NCI-H446 treated with DMSO at 0.1 percent for 48 hours (cell line): ENCODE measurements at places on chromosomes 11 and 22.

DNA sequence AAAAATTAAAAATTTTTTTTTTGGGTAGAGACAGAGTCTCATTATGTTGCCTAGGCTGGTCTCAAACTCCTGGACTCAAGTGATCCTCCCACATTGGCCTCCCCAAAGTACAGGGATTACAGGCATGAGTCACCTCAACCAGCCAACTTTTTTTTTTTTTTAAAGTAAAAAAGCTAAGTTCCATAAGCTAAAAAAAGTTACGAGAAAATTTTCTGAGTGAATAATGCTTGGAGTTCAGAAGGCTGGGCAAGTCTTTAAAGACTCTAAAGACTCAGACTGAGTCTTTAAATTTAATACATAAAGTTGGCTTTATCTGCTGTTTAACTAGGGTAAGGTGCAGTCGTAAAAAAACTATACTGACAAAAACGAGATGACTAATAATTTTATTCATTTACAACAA is 5.6 kb downstream of the DDX6 start:
- no peak for DNase-seq

DNA sequence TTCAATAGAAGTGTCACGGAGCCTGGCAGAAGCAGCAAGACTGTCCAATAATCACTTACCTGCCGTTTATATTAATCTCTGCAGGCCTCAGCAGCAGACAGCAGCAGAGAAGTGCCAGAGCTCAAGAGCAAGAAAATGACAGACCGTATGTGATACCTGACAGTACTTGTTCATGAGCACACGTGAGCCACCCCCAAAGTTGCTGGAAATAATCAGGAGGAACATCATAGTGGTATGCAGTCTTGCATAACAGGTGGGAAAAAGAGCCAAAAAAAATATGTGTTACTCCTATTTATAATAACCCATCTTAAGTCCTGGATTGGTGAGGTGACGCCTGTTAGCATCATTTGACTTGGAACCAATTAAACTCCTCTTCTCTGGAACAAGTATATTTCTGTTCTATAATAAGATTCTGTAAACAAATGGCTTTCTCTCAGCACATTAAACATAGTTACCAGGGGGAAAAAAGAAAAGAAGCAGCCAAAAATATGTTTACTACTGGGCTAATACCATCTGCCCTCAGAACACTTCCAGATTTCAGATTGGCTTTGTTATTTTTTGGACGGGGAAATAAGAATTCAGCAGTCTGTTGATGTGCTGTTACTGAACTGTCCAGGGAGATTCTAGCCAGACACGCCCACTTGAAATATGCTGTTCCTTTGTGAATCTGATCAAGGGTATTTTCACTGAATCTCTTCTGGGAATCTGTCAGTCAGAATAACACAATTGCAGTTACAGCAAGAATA is 7.9 kb upstream of the SLN start:
- peak; percentile 99 for DNase-seq

GRCh38 chr11:5476186-5476819 is 12.2 kb upstream of the OR52D1 start:
- no peak for DNase-seq

DNA sequence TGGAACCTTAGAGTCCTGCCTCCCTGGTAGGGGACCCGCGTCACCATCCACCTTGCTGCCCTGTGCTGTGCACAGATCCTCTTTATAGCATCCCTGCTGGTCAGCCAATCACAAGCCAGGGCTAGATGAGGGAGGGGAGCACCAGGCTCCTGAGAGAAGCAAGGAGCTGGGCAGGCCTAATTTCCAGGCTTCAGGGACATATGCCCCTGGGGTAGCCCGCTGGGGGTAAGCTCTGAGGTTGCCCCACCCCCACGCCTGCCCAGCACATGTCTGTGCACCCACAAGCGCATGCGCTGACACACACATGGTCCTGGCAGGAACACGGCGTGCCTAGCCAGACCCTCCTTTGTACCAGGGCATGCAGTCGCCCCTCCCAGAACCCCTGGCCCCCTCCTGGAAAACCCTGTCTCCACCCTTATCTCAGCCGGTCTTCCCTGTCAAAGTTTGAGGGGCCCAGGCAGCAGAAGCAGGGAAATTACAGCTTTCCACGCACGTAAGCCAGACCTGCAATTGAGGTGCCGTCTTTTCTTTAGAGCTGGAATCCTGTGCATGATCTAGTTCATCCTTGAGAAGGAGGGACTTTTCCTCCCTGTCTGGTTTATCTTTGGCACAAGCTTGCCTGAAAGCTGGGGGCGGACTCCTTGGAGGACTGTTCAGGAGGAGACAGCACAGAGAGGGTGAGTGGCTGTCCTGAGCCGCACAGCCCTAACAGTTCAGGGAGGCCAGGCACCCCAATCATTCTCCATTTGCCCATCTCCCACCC is 2.1 kb downstream of the SSTR3 start:
- no peak for DNase-seq

DNA sequence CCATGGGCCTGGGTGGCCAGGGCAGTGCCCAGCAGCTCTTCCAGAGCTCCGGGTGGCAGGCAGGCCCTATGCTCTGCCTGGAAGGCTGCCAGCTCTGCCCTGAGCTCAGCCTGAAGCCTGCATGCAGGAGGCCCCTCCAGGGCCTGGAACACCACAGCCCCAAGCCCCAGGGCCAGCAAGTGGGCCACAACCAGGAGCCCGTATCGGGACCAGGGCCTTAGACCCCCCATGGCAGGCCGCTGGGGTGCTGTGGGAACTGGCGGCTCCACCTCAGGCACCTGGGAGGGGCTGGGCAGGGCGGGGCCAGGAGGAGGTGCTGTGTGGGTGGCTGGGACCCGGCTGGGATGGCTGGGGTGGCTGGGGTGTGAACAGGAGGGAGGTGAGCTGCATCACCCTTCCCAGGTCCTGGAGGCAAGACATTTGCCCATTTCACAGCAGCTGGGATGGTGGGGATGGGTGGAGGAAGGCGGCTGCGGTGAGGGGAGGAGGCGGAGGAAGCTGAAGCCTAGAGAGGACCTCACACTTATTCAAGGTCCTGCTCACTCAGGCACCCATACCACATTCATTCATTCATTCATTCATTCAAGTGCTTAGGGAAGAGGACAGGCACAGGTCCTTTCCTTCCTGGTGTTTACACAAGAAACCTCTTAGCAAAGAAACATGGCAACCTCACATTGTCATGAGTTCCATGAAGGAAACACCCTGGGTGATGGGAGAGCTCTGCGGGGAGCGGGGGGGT is at the start of gene KCNK7:
Gene KCNK7 (minus strand): TSS at position 258 of the 739 bp plus-strand sequence. CDS start 28 bp downstream, at position 230.
- no peak for DNase-seq

- no peak for DNase-seq
Measured at GRCh38 chr11:24531528-24531927, 34.7 kb downstream of the LUZP2 start.

- no peak for DNase-seq
Measured at GRCh38 chr11:33006010-33006409, 9.7 kb upstream of the DEPDC7 start.

- no peak for DNase-seq
Measured at GRCh38 chr11:15374418-15374817, 259.7 kb downstream of the INSC start.

- DNase-seq = no peak
Measured at GRCh38 chr22:49961005-49961600, 531 bp downstream of the PIM3 start.

- DNase-seq = peak; percentile 40
Measured at GRCh38 chr11:123429913-123430720, at the start of gene GRAMD1B. GRAMD1B (plus strand) TSS chr11:123430269; CDS start chr11:123430793, 524 bp downstream.

GRCh38 chr11:112211536-112211935 is 14.7 kb upstream of the PTS start:
- DNase-seq = no peak

GRCh38 chr11:35373284-35373933 is 45.9 kb downstream of the SLC1A2 start:
- no peak for DNase-seq

DNA sequence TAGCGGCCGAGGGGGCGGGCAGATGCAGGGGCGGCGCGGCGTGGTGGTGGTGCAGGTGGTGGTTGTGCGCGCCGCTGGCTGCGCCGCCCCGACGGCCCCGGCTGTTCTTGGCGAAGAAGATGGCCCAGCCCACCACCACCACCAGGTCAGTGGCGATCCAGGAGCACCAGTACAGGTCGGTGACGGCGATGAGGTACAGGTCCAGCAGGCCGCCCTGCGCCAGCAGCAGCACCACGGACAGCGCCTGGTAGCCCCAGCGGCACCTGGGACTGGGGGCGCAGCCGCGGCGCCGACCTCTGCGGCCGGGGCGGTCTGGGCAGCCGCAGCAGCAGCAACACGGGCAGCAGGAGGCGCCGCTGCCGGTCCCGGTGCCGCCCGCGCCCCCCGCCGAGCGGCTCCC is 879 bp downstream of the TMEM121B start:
- DNase-seq = no peak

- no peak for DNase-seq
Measured at GRCh38 chr22:32733923-32734514, 67.5 kb upstream of the TIMP3 start.

- no peak for DNase-seq
Measured at GRCh38 chr11:72026090-72026489, 27.4 kb downstream of the IL18BP start.

GRCh38 chr11:70134490-70134889 is 56.4 kb downstream of the ANO1 start:
- no peak for DNase-seq

- peak; percentile 44 for DNase-seq
Measured at GRCh38 chr11:48081151-48082010, 101.0 kb downstream of the PTPRJ start.

DNA sequence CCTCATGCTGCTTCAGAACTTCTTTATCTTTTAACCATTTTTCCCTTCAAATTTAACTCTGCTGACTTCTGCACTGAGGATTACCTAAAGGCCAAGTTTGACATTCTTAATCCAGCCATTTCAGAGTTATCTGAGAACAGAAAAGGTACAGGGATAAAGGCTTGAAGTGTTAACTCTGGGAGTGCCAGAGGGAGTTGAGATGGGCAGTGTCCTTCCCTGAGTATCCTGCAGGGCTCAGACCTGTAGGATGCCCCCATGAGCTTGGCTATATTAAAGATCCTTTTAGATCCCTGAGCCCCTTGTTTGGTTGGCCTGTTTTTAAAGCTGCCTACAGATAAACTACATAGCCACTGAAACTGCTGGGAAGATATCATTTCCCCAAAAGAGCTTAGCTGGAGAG is 268.4 kb upstream of the KIRREL3 start:
- no peak for DNase-seq

DNA sequence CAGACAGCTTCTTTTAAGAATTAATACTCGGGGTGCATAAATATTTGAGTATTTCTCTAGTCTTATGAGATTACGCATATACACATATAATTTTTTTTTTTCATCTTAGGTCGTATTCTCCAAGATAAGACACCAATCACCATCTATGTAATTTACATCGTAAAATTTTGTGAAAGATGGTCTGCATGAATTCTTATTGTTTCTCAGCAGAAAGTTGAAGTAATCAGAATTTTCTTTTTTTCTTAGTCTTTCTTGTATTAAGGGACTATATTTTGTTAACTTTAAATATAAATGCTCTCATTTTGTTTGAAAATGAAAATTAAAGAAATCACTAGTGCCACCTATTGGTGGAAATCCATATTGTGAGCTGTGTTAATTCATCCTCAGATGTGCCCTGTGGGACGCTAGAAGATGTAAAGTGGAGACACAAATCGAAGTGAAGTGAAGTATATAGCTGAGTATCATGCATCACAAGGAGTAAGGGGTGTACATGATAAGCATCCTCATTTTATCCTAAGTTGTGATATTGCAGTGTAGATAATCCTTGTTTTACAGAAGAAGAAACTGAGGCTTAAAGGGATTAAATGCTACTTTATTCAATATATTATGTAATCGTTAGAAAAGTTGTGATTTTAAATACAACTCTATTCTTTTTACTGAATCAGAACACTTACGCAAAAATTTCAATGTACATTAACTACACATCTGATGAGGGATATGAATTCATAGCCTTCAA is 2084.3 kb downstream of the LRRC4C start:
- no peak for DNase-seq

DNA sequence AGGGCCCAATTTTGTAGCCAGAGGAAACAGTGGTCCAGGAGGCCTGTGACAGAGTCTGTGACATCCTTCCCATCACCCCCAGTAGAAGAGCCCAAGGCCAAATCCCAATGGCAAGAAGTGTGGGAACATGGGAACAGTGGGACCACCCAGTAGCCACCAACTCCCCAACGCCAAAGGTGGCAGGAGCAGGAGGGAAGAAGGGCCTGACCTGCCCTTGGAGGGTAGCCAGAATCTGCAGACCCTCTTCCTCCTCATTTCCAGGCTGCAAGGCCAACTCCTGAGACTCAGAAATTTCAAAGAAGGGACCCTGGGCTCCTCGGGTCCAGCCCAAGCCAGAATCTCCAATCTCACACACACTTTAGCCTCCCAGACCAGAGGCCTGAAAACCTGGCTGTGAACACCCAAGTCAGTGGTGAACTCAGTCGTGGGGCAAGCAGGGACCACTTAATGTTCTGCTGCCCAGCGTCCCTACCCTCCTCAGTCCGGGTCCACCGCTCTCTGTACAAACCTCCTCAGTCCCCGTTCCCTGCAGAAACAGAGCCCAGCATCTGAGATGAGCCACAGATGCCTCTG is 6.2 kb downstream of the RAB3IL1 start:
- no peak for DNase-seq

DNA sequence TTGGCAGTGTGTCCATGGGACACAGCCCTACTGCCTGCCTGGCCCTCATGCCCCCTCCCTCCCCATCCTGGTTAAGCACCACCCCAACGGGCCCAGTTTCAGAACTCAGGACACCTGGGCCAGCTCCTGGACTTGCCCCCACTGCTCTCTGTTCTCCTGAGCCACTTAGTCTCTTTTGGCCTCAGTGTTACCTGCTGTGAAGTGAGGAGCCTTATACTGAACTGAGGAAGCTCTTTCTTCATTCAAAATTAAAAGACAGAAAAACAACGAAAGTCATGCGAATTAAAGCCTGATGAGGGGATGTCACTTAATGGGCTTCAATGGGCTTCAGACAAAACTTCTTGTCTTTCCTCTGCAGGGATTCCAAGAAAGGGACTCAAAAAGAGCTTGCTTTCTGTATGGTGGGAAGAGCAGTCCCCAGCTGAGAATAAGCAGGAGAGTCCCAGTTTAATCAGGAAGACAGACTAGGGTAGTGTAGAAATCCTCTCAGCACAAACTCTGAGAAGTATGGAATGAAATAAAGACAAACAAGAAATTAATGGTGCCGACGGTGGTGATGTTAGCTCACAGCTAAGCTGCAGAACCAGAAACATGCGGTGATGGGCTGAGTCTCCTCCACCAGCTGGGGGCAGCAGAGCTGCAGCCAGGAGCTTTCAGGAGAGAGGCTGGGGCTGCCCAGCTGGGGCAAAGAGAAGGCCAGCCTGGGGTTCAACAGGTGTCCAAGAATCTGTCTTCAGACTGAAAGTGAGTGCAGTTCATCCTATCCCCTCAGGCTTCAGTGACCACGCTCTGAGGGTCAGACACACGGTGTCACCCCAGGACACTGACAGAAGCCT is 101.0 kb downstream of the GGTLC2 start:
- no peak for DNase-seq

GRCh38 chr22:21446128-21446826 is 20.9 kb upstream of the TMEM191C start:
- DNase-seq = no peak

GRCh38 chr11:77379253-77379652 is 77.8 kb upstream of the GDPD4 start:
- DNase-seq = no peak
